ENCODE measurements at places on chromosomes 6 and 20. TPM values are rescaled to one million over a fixed set of nuclear protein-coding genes. Genes with fewer than 3 reads are reported as not detected.

DNA sequence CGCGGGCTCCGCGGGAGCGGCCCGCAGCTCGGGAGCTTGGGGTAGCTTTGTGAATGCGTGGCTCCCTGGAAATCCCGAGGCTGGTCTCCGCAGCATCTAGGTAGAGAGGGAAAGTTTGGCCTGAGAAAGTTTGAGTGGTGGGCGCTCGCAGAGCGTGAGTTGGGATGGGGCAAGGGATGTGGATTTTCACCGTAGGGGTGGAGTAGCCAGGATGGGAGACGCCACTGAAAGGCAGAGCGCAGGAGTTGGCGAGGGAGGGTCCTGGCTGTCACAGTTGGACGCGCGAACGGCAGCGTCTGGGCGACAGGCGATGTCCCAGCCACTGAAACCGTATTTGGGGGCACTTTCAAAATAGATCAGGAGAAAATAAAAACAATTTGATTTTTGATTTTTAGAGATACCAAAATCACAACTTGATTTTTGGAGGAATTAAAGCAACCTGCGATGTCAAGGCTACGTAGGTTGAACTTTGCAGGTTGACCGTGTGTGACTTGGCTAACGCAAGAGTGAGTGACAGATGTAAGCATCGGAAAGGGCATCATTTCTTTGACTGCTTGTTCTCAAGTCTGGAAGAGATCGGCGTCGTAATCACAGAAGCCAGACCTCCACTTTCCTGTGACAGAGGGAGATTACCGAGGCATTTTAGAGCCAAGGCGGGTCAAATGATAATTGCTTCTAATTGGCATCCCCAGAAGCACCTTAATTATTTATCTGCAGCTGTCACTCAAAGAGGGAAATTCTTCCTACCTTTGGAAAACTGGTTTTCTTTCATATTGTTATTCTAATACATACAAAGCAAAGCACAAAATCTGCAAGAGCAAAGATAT lies 646 bp downstream of the HEY2 start:
- peak overlapping the region; percentile 88 for H3K4me3 ChIP-seq
- peaks cover 68% of the 10 kb centered on the region for H3K27me3 ChIP-seq
- peaks cover 48% of the 10 kb centered on the region for H3K4me1 ChIP-seq
- peak overlapping the region; percentile 30 for H3K27ac ChIP-seq

Gene ETV7
- total RNA-seq = 7.4 TPM

DNA sequence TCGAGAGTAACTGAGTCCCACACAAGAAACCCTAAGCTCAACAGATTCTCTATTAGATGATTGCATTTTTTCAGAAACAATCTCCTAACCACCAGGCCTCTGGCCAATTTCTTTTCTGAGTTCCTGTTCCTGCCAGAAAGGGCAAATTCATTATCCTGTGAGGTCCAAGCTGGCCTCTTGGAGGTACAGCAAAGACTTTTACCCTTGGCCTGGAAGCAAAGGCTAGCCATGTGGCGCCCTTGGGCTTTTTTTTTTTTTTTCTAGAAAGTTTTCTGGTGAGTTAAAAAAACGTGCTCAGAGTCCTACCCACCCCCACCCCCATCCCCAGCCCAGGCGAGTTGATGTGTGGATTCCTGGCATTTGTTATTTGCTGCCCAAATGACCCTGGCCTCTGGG lies 59.0 kb upstream of the EEF1A1 start:
- peak overlapping the region; percentile 94 for H3K27ac ChIP-seq
- H3K4me3 ChIP-seq = peak overlapping the region; percentile 73

DNA sequence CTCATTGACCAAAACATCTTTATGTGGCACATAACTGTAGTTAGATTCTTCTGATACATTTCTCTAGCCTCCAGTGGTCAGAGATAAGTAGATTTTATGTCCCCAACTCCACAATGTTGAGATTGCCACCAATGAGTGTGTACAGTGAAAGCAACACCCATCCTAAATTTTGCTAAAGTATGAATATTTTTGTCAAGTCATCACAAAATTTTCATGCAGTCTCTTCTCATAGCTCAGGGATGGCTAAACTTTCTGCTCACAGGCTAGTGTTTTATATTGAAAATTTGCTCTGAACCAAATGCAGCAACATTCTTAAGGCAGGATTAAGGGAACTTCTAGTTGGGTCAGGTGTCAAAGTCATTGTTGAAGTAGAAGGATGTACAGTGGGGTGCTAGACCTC lies 203.6 kb downstream of the NKAIN2 start:
- no peaks in the 10 kb centered on the region for H3K4me1 ChIP-seq
- H3K27me3 ChIP-seq = no peaks in the 10 kb centered on the region
- H3K36me3 ChIP-seq = no peaks in the 10 kb centered on the region
- H3K27ac ChIP-seq = no peak overlapping the region
- no peak overlapping the region for H3K4me3 ChIP-seq
- DNase-seq = no peak

GRCh38 chr6:68572525-68572924 lies 62.6 kb upstream of the ADGRB3 start:
- no peak overlapping the region for H3K27ac ChIP-seq
- no peak overlapping the region for H3K4me3 ChIP-seq
- H3K4me1 ChIP-seq = no peaks in the 10 kb centered on the region
- DNase-seq = peak; percentile 12

Gene HAO1
- not detected for total RNA-seq

Gene CLVS2
- not detected for total RNA-seq

DNA sequence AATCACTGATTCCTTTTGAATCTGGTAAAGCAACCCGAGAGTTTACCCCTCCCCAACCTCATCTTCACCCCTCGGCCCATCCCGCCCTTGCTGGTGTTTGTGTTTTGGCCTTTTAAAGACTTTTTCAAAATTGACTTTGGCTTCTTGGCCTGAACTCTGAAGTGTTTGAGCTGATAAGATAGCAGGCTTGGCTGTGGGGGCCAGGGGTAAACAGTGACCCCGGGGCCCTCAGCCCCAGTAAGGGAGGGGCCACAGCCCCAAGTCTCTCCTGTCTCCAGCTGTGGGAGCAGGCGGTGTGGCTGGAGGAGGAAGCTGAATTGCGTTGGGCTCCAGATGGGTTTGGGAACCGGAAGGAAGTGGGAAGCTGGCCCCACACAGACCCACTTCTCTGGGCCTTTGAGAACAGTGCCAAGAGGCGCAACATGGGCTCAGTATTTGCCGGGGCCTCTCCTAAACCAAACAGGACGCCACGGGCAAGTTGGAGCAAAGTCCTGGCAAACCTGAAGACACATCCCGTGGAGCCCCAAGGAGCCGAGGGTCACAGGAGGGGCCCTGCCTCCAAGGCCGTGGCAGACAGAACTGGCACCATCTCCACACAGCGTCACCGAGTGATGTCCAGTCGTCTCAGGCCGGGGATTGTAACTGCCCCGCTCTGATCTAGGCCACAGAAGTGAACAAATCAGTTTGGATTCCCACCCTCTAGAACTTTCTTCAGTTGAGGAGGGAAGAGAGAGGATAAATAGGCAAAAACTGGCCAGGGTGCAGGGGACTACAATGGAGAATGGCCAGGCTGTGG lies 54.3 kb upstream of the PTPN1 start:
- peaks cover 20% of the 10 kb centered on the region for H3K4me1 ChIP-seq
- H3K36me3 ChIP-seq = no peaks in the 10 kb centered on the region
- no peak overlapping the region for H3K27ac ChIP-seq
- H3K27me3 ChIP-seq = peaks cover 20% of the 10 kb centered on the region

GRCh38 chr6:73664701-73665100 lies 10.9 kb upstream of the SLC17A5 start:
- H3K4me1 ChIP-seq = peaks cover 27% of the 10 kb centered on the region
- no peak overlapping the region for H3K4me3 ChIP-seq

- H3K4me3 ChIP-seq = no peak overlapping the region
- peaks cover 27% of the 10 kb centered on the region for H3K27me3 ChIP-seq
- no peaks in the 10 kb centered on the region for H3K36me3 ChIP-seq
- no peak overlapping the region for H3K27ac ChIP-seq
Observed at GRCh38 chr20:48411245-48411644, 416.6 kb downstream of the PREX1 start.
